ENCODE measurements at places on chromosomes 5 and 9. TPM values are rescaled to one million over a fixed set of nuclear protein-coding genes. Genes with fewer than 3 reads are reported as not detected.

The IFNA13 gene
- total RNA-seq, result not detected

The AGXT2 gene
- total RNA-seq, result under 0.01 TPM

The MEIKIN gene
- total RNA-seq, result not detected

The SPARC gene
- total RNA-seq, result 2,230 TPM

The TNFSF8 gene
- not detected for total RNA-seq

The LCP2 gene
- total RNA-seq, result not detected

The CSF2 gene
- total RNA-seq, result 0.43 TPM

The CDK5RAP2 gene
- total RNA-seq, result 21.2 TPM

The FASTKD3 gene
- total RNA-seq, result 11.3 TPM

The PALM2AKAP2 gene
- total RNA-seq, result 24.5 TPM

The ANKH gene
- total RNA-seq, result 31.6 TPM

The CARTPT gene
- total RNA-seq, result not detected

The AJM1 gene
- total RNA-seq, result 1.3 TPM

The FOXD4L6 gene
- under 0.01 TPM for total RNA-seq

The TEK gene
- 25.8 TPM for total RNA-seq

The TRAF1 gene
- total RNA-seq, result 0.86 TPM

The SYK gene
- total RNA-seq, result not detected

The PPP6C gene
- total RNA-seq, result 27.4 TPM

The IGFBPL1 gene
- not detected for total RNA-seq

The SPINK14 gene
- not detected for total RNA-seq
